ENCODE measurements at places on chromosomes 3 and 15.

DNA sequence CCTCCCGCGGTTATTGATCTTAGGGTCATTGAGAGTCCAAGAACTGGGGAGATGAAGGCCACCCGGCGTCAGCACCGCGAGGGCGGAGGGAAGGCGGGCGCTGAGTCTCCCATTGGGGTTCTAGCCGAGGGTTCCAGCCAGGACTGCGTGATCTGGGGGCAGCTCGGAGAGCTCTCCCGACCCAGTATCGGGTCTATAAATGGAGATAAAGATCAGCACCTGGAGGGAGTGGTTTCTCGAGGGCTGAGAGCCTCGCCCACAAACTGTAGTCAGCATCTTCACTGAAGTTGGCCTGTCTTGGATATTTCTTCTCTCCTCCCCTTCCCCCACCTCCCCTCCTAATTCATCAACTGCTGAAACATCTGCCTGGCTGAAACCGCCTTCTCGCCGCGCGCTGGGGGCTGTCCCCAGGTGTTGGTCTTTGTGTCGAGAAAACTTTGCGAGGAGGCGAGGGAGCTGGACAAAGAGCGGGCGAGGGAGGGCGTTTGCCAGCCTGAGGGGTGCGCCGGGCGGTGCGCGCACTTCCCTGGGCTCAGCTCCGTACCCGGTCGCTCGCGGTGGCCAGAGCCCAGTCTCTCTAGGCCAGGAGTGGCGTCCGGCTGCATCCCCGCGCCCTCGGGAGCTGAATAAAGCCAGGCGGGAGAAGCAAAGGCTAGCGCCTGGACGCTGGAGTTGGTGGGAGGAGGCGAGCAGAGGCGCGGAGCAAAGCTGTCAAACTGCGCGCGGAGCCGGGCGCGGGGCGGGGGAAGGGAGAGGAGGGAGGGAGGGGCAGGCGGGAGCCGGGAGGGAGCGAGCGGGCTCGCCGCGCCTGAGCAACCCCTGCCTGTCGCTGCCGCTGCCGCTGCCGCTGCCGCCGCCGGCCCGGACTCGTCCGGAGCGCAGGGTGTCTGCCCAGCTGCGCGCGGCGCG is at the start of gene ST8SIA2:
TSS of gene ST8SIA2 (plus strand) at position 811 of the 909 bp plus-strand sequence. CDS start 184 bp downstream, outside the sequence.
- DNase-seq = no peak

DNA sequence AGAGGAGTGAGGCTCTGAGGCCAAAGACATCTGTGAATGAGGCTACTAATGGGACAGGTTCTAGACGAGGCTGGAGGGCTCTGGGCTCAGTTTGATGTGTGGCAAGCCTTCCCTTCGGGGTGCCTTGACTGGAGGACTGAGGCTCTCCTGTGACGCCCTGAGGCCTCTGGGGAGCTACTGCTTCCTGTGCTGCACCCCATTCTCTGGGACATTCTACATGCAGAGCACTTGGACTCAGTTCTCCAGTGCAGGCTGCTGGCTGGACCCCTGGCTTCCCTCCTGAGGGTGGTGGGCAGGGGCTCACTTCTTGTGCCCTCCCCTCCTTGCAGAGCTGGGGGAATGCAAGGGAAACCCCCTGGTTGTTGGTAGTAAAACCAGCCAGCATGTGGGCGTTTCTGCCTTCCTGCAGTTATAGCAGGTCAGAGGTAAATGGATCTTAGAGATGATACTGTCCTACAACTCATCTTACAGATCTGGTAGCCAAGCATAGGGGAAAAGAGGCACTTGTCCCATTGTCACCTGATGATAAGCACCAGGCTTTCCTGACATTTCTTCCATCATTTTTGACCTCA is 133.3 kb downstream of the CHDH start:
- DNase-seq = no peak

GRCh38 chr3:126116526-126116925 is 32.6 kb upstream of the SLC41A3 start:
- no peak for DNase-seq

DNA sequence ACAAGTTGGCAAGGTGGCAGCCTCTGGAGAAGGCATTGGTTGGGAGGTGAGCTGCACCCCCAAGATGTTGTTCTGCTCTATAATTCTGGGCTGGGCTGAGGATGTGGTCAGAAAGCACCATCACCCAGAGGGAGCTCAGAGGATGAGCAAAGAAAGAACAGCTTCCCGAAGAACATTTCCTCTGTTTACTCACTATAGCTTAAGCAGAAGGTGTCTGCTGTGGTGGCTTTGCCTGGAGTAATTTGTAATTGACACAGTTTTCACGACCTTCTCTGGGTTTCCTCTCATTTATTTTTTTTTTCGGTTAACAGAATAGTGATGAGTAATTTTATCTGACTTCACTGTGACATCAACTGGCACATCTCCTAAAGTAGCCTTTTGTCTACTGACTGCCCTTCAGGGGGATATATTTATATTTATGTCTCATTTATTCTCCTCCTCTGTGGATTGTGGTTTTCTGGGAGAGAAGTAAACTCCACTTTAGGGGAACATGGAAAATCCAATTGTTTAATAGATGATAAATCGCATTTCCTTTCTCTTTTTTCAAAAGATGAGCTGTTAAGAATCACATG is 49.5 kb upstream of the ABHD17C start:
- no peak for DNase-seq

- no peak for DNase-seq
These were observed 146.3 kb downstream of the ALCAM start for GRCh38 chr3:105513042-105513441.

Measured in activated CD8-positive, alpha-beta memory T cell treated with anti-CD3 and anti-CD28 coated beads for 24 hours (primary cell).